Right ventricle myocardium superior (tissue), 1 donor: ENCODE measurements at places on chromosomes 13 and 19.

GRCh38 chr19:23957660-23958281 is 43.1 kb downstream of the ZNF726 start:
- DNase-seq = no peak

GRCh38 chr19:28601723-28602440 is 611.1 kb downstream of the UQCRFS1 start:
- DNase-seq = no peak

DNA sequence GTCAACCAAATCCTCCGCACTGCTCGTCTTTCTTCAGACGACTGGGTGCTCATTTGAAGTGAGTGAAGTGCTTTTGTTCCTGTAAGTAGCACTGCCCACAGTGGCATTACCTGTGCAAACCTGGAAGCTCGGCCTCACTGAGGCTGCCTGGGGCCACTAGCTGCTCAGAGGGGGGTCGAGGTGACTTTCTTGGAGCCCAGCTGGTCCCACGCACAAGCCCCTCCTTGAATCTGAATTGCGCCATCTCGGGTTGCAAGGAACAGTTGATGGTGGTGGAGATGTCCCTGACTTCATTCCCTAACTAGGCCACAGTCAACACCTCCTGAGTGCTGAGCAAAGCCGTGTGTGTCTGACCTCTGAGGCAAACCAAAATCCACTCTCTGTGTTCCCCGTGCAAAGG is 79.3 kb upstream of the GPR183 start:
- DNase-seq = no peak

DNA sequence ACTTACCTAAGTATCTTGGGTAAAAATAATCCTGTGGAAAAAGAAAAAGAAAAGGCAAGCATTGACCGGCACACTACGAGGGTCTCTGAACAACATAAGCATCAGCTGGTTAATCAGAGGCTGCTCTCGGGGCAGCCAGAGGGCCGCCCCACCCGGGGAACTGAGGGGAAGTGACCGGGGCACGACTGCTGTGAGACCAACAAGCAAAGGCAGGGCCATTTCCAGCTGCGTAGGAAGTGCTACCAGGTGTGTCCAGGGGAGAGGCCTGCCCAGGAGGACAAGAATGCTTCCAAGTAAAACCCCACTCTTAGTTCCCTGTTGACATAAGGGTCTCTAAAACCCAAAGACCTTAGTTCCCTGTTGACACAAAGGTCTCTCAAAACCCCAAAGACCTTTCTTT is 15.9 kb downstream of the GAS6 start:
- DNase-seq = no peak

- no peak for DNase-seq
Measured at GRCh38 chr13:44296856-44297255, 76.8 kb upstream of the SERP2 start.

- DNase-seq = no peak
Measured at GRCh38 chr19:54803410-54803809, at the start of gene KIR2DL4. Gene KIR2DL4 (plus strand): TSS chr19:54803610. CDS start chr19:54803652, 42 bp downstream.

GRCh38 chr19:11359421-11359820 is 4.2 kb downstream of the PLPPR2 start:
- no peak for DNase-seq

GRCh38 chr13:112741835-112742570 is 52.2 kb downstream of the ATP11A start:
- no peak for DNase-seq

DNA sequence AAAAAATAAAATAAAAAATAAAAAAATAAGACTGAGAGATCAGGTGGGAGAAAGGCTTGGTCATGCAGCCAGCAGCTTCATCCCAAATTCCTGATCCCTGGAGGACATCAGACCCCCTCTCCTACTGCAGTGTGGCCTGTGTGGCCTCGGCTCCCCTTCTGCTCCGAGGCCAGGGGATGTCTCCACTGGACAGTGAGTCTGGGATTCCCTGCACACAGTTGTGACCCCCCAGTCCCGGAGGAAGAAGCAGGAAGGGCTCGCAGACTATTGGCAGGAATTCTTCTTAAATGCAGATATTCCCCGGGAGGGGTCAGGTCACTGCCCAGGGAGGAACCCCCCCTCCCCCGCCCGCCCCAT is 41.9 kb downstream of the ZNF627 start:
- no peak for DNase-seq

GRCh38 chr13:33318744-33319143 is 33.2 kb upstream of the STARD13 start:
- no peak for DNase-seq

- no peak for DNase-seq
Measured at GRCh38 chr13:72555601-72556000, 171.8 kb downstream of the MZT1 start.

- DNase-seq = no peak
Measured at GRCh38 chr13:110230661-110231347, 76.2 kb downstream of the COL4A1 start.

DNA sequence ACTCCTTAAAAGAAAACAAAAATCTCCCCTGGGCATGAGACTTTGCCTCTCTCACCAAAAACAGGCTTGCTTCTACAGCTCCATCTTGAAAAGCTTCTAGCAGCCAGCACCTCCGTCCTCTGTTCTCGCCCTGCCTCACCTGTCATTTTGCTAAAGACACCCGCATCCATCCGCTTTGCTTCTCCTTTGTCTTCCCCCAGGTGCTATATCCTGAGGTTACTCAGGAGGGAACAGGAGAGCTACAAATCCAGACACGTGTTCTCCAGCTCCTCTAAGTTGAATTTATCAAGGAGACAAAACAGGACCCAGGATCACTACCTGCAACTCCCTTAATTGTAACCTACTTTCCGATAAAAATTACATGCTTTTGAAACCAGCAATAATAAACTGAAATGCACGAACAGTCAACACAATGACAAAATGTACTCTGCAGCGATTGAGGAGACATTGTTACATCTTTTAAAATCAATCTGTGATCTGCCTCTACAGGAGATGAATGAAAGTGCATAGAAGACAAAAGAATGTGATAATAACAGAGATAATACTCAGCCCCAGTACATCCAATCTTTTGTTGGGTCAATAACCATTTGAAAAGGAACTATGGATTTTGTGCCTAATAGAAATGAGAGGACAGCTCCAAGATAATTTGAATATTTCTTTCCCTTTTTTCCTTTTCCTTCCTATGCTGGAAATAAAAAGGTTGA is 221.2 kb downstream of the DCLK1 start:
- no peak for DNase-seq

GRCh38 chr13:114120591-114121011 is 11.8 kb downstream of the RASA3 start:
- DNase-seq = no peak

DNA sequence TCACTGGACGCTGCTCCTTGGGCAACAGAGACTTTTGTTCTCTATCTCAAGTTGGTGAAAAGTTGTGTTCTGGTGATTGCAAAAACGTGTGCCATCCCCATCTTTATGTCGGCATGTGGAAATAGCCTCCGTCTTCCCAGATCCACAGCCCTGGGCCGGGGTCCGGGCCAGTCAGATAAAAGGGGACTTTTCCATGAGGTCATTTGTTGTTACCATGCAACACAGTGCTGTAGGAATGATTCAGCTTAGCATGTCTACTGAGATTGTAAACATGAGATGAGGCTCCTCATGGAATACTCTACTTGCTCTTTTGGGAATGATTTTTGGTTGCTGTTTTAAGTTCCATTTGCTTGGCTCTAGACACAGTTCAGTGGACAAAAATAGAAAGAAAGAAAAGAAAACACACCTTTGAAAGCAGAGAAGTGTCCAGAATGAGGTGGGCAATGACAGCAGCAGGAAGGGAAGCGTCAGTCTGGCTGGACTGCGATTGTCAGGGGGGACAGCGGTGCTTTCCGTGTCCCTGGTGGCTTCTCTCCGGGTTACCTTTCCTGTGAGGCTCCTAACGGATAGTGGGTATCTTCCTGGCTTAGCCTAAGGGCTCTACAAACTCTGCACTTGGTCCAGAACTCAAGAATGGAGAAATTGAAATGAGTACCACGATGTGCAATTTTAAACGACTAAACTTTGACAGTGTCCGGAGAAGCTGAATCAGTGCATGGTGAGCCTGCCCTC is 91.6 kb downstream of the TEX29 start:
- DNase-seq = no peak

- DNase-seq = no peak
Measured at GRCh38 chr13:52411629-52412028, 5.7 kb upstream of the THSD1 start.

DNA sequence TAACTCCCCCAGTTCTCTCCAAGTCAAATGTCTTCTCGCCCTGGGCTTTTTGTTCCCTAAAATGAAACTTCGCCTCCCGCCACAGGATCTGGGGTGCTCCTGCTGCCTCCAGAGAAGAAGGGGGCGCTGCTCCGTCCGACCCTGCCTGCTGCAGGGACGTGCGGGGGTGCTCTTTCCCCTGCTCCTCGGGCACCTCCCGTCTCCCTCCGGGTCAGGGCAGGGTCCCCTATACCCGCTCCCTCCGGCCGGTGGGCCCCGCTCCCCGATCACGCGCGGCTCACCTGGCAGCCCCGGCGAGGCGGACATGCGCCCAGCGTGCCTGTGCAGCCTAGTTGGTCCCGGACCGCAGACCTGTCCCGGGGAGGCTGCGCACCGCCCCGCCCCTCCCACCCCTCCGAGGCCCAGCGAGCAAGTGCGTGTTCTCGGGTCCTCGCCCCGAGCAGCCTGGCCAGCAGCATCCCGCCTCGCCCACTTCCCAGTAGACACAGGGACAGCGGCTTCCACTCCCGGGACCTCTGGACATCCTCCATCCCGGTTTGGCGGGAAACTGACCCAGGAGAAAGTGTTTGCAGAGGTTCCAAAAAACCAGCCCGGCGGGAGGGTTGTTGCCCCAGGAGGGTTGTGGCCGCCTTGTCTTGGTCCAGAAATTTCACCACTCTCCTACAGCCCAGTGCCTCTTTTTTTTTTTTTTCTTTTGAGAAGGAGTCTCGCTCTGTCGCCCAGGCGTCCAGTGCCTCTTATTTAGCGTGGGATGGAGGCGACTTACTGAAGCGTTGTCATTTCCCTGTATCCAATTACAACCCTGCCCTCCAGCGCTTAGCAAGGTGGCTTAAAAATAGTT is at the start of gene OXGR1:
Gene OXGR1 (minus strand): TSS at position 460 of the 841 bp plus-strand sequence. CDS start 6,717 bp downstream, outside the sequence.
- DNase-seq = no peak

GRCh38 chr13:100667894-100668293 is 6.7 kb downstream of the TMTC4 start:
- DNase-seq = no peak

- no peak for DNase-seq
Measured at GRCh38 chr13:31725841-31726240, 13.5 kb upstream of the RXFP2 start.

GRCh38 chr13:66076417-66076816 is 1153.7 kb downstream of the PCDH9 start:
- no peak for DNase-seq

- no peak for DNase-seq
Measured at GRCh38 chr13:64506246-64506645, 2723.9 kb downstream of the PCDH9 start.

- DNase-seq = no peak
Measured at GRCh38 chr13:53041968-53042516, 13.4 kb downstream of the OLFM4 start.

DNA sequence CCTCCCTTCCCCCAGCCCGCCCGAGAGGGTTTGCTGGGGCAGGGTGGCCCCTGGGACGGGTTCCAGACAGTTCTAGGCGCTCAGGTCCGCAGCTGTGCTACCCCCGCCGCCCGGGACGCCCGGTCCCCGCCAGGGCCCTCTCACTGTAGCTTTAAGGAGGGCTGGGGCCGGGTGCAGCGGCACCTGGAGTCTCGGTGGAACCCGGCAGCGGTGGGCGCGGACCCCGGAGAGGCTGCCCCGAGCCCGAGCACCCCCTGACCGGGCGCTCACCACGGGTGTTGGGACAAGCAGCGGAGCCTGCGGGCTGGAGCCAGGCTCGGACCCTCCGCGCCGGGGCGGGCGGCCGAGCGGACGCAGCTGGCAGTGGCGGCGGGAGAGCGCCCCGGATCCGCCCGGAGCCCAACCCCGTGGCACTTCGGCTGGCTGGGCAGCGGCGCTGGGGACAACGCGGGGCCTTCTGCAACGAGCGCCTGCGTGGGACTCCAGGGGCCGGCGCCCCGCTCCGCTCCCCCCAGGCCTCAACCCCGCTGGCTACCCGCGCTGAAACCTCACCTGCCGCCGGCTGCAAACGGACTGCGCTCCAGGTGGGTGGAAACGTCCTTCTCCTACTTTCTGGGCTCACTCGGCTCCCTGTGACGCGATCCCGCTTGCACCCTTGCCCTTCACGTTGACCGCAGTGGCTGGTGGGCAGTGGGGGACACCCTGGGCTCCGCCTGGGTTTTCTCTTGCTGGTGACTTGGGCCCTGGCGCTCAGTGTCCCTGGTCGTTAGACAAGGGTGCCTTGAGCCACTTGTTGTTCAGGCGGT is 81.1 kb downstream of the ZNF429 start:
- DNase-seq = peak; percentile 55

DNA sequence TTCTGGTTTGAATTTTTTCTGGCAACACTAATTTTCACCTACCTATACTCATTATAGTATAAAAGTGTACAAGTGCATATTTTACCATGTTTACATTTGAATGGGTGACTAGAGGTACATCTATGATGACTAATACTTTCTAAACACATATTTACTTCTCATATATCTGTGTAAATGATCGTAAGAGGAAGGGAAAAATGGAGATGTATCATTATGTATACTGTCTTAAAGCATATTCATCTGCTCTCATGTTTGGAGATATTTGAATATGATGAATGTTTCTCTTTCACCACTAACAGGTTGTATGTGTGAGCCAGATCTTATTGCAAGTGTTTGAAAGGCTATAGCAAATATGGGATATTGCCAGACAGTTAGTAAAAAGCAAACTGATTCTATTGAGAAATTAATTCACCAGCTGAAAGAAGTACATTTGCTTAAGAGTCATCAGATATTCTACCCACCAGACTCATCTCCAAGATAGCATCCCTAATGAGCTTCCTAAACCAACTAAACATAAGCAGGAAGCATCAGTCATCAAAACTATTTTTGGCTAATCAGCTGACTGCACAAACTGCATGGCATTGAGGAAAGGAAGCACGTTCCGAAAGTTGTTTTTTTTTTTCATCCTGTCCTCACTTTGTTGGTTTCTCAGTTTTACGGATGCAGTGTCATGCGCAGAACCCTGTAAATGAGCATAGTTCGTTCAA is 738.2 kb downstream of the GPC5 start:
- DNase-seq = no peak

DNA sequence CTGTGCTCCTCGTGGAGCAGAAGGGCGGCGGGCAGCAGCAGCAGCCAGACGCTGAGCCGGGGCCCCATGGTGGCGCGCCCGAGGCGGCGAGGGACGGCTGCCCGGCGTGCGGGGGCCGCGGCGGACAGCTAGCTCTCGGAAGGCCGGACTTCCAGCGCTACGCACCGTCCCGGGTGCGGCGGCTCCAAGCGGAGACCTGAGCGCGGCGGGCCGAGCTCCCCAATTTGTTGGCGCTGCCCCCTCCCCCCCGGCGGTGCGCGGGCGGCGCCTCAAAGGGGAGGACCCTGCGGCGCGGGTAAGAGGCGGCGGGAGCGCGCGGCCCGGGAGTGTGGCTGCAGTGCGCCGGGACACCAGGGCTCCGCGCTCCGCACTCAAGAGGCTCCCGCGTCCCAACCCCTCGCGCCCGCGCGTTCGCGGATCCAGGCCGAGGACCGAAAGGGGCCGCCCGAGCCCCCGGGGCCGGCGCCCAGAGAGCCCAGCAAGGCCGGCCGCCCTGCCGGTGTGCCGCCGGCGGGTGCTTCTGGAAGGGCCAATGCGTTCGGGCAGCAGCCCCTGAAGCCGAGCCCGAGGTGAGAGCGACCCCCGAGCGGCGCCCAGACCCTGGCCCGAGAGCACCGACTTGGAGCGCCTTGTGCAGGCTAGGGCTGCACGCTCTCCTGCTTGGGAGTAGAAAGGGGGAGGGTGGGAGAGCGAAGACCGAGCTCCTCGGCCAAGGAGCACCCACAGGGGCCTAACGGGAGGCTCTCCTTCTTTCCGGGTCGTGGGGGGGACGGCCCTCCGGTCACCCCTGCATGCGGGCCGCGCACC is at the start of the genes COL4A1 and COL4A2:
Gene COL4A1 (minus strand): TSS at position 198 of the 807 bp plus-strand sequence. CDS start 130 bp downstream, at position 68.
Gene COL4A2 (plus strand): TSS at position 325 of the 807 bp plus-strand sequence. CDS start 620 bp downstream, outside the sequence.
- peak; percentile 89 for DNase-seq

GRCh38 chr13:93169980-93170379 is 56.6 kb upstream of the GPC6 start:
- no peak for DNase-seq
